Lung (tissue), 17 donors: ENCODE measurements at places on chromosomes 12 and 14.

DNA sequence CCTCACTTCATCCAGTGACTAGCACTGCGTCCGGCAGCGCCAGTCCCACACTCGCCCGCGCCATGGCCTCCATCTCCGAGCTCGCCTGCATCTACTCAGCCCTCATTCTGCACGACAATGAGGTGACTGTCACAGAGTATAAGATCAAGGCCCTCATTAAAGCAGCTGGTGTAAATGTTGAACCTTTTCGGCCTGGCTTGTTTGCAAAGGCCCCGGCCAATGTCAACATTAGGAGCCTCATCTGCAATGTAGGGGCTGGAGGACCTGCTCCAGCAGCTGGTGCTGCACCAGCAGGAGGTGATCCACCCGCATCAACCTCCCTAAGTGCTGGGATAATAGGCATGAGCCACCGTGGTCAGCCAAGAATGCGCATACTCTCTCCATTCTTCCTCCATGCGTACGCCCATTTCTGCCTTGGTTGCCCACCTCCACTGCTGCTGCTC, 59.9 kb downstream of the IRF2BPL start:
- DNase-seq: no peak

DNA sequence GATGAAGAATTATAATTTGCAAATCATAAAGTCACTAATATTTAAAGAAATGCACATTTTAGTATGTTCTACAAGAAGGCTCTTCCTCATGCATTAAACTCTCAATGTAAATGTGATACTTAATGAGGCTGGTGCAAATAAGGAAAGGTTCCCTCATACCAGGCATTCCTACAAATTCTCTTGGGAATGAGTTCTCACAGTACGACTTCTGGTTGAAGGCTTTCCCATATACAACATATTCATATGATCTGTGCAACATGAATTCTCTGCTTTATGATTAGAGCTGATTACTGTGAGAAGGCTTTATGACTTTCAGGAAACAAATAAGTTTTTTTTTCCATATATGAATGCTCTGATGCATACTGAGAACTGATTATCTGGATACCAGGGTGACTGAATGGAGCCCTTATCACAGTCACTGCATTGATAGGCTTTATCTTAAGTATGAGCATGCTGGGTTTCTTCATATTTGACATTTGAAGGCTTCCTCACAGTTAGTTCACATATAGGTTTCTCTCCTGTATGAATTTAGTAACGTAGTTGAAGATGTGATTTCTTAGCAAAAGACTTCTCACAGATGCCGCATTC, 293.9 kb downstream of the RAD51B start:
- no peak for DNase-seq

GRCh38 chr12:48586361-48586760, 16.5 kb upstream of the LALBA start:
- DNase-seq: no peak

DNA sequence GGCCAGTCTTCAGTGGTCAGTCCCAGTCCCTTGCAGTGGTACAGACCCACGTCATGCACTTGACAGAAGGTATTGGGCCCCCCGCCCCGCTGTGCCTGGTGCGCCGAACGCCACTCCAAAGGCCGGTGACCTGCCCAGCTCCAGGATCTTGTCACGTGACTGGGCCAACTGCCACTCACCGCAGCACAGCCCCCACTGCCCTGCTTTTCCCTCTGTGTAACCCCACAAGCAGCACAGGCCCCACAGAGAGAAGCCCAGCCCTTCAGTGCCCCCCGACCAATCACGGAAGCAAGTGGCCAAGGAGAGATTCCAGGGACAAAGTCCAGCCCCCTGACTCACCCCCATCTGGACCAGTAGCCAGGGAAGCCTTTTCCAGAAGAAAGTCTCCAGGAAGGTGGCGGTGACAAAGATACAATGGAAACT, 498 bp downstream of the GPR132 start:
- no peak for DNase-seq

DNA sequence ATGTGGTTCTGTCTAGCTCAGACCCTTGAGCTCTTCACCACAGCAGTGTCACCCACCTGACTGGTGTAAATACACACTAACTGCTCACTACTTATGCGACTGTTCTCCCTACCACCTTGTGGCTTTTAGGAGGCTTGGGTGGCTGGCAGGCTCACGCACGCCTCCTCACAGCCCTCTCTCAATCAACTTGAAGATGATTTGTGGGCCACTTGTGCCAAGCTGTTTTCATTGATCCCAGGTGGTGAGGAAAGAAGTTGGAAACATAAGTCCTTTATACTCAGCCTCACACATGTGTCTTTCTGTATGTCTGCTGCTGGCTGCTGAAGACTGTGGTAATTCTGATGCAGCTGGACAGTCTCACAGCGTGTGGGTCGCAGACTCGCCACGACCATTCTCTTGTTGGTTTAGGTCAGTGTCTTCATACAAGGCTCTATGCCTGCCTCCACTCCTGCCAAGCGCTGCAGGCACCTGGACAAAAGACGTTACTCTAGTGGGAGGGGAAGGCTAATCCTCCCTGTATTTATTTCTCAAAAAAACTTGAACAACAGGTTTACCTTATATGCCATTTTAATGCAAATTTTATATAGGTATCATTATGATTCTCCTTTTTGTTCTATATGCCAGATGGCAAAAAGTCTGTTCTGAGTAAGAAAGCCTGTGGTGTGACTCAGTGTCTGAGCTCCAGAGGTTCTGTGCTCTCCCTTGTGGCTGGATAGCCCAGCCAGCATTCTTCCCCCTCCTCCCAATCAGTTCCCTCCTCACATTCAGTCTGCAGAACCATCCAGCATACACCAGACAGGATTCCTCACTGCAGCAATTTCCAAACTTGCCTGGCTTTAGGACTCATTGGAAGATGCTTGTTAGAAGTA, 115.6 kb downstream of the DIP2B start:
- DNase-seq: no peak

DNA sequence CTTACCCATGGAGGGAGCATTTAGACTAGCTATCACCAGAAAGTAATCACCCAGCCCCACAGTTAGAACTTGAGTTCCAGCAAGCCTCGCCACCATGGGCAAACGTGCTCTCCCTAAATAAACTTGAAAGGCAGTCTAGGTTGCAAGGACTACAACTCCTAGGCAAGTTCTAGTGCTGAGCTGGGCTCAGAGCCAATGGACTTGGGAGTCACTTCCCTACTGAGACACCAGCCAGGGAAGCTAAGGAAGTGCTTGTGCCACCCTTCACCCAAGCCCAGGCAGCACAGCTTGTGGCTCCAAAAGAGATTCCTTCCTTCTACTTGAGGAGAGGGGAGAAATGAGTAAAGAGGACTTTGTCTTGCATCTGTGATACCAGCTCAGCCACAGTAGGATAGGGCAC, 57.9 kb downstream of the SLCO1A2 start:
- no peak for DNase-seq
